Cerebellar cortex (tissue), 1 donor: ENCODE measurements at places on chromosomes 7 and 10.

DNA sequence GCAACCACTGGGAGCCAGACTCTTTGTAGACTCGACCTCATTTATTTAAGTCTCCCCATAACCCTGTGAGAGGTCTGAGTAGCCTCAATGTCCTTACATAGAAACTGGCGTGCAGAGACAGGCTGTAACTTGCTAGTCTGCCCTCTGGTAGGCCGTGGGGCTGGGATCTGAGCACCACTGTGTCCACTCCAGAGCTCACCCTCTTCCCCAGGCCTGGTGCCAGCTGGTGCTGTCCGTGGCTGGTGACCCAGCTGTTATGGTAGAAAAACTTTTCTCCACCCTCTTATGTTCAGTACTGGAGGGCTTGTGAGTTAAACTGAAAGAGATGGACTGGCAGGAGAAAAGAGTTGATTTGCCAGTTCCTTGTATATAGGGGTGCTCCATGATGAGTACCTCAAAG, 41.9 kb downstream of the ADAMTS14 start:
- DNase-seq: no peak

DNA sequence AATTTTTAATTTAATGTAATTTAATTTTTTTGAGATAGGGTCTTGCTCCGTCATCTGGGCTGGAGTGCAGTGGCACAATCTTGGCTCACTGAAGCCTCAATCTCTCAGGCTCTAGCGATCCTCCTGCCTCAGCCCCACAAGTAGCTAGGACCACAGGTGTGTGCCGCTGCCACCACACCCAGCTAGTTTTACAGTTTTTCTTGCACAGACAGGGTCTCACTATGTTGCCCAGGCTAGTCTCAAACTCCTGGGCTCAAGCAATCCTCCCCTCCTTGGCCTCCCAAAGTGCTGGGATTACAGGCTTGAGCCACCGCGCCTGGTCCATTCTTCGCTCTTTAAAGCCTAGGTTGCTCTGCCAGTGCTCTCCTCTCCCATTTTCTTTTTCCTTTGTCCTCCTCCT, 12.9 kb downstream of the CALML3 start:
- no peak for DNase-seq

- DNase-seq: no peak
Observed at GRCh38 chr7:138798836-138799235, 840 bp upstream of the ATP6V0A4 start.

GRCh38 chr7:44970523-44971051, 8.2 kb downstream of the MYO1G start:
- DNase-seq: no peak

DNA sequence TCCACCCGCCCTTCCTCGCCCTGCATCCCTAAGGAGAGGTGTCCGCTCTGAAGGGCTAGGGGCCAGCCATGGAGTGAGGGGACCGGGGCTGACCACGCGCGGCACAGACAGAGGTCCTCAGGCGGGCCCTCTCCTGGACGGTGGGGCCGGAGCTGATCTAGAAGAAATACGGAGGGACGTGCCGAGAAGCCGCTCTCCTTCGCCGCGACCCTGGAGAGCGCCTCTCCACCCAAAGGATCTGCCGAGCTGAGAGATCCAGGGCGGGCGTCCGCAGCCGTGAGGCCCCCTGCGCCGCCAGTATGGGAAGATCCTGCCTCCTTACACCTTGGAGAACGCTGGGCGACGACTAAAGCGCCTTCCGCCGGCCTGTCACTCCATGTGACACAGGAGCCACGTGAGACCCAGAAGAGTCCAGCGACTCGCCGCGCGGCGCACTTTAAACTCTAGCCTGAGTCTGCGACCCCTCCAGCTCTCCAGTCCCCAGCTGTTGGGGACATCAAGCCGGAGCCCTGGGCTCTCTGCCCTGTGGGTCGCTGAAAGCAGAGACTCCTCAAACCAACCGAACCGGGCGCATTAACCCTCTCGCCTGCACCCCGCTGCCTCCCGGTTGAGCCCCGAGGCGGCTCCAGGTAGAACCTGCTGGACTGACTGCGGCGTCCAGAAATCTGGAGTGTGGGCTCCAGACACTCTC, 1.5 kb upstream of the SFMBT2 start:
- peak; percentile 22 for DNase-seq

DNA sequence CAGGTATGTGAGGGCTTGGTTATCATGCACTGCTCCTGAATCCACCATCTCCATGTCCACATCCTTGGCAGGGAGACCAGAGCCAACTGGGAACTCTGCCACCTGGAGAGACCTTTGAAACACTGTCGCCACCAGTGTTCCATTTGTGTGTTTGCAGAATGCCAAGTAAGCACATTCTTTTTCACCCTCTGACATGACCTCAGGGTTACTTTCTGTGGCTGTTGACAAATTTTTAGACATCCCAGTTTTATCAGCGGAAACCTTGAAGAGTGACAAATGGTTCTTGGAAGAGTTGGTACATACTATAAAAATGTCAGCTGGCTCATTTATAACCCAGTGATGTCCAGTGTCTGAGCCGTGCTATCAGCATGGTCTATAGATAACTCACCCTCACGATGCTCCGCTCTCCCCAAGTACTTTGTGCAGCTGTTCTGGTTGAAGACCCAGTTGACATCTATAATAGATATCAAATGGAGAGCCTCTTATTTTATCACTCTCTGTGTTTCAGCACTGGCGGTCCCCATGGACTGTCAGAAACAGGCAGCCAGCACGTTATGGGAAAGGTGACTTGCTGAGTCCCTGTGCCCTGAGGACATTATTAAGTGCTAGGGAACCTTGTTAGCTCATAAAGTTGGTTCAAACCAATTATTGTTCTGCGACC, 563.1 kb upstream of the GALNT17 start:
- no peak for DNase-seq

- DNase-seq: no peak
Observed at GRCh38 chr7:99111591-99111990, 32.3 kb downstream of the SMURF1 start.

- DNase-seq: no peak
Observed at GRCh38 chr7:50274361-50274760, 30.2 kb upstream of the IKZF1 start.

DNA sequence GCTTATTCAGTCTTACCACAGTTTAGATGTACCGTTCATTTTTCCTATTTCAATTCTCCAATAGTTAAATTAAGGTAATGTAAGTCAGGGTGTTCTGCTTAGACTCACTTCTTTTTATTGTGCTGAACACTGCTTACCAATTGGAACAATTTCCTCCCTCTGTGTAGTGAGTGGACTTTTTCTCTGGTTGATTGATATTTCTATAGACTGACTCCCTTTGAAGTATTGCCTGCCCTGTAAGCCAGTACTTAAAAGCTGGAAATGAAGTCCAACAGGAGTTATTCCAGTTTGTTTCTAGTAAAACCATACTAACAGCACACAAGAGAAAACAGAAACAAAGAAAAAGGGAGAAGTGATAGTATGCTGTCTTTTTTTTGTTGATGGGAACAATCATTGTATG, 1674.9 kb downstream of the REEP3 start:
- no peak for DNase-seq

DNA sequence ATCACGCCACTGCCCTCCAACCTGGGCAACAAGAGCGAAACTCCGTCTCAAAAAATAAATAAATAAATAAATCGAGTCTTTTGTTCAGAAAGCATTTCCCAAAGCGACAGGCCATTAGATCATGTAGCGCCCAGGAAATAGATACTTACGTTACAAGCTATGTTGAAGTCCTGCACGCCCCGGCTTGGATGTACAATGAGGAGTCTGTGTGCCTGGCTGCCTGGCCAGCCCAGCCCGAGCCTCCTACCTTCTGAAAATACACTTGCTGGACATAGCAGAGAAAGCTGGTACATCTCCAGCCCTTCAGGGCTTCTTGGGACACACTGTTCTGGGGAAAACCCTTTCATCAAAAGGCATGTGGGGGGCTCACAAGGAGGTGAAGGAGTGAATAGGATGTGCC, 22.1 kb downstream of the FGFR2 start:
- DNase-seq: no peak

DNA sequence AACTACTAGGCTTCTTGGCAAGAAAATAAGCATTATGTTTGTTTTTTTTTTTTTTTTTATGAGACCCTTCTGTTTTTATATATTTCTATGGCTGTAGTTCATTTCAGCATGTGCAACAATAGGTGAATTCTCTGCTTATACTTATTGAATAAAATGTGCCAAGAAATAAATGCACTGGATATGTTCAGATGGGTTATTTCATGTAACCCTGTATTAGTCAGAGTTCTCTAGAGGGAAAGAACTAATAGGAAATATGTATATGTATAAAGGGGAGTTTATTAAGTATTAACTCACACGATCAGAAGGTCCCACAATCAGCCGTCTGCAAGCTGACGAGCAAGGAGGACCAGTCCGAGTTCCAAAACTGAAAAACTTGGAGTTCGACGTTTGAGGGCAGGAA, 292.8 kb downstream of the CSTF2T start:
- DNase-seq: no peak

- DNase-seq: no peak
Observed at GRCh38 chr10:61454541-61454940, 1.4 kb upstream of the TMEM26 start.

GRCh38 chr7:116977172-116977571, 23.9 kb downstream of the ST7 start:
- no peak for DNase-seq

DNA sequence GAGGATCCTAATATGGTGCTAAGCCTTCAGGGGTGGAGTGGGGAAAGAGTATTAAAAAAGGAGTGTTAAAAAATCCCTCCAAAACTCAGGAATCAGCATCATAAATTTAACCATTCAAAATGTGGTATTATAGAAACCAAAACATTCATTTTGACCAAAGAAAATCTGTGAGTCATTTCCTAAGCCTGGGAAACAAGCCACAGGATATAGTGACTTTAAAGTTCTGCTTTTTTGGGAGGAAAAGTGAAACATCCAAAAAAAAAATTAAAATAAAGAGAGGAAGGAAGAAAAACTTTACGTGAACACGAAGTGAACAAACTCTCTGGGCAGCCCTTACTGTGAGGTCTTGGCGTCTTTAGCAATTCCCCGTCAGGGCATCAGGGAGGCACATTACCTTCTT, 74.0 kb upstream of the GSDME start:
- DNase-seq: no peak

- DNase-seq: no peak
Observed at GRCh38 chr7:22397981-22398380, 41.0 kb upstream of the RAPGEF5 start.

- DNase-seq: no peak
Observed at GRCh38 chr7:143043391-143043790, 8.8 kb upstream of the OR6V1 start.

DNA sequence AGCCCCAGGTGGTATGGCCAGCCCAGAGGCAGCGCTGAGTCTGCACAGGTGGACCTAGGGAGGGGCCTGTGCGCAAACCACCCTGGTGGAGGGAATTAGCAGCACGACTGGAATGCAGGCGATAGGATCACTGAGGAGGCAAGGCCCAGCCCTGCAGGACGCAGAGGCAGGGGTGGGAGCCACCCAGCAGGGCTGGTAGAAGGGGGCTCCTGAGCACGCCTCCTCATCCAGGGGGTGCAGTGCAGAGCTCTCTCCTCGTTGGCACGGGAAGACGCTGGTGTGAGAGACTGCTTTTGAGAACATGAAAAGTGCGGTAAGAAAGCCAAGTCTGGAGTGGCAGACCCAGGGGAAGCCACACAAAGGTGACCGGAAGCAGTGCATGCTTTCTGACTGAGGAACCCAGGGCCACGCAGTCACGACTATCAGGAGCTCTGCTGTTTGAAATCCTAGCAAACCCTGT, 6.0 kb downstream of the FXYD4 start:
- no peak for DNase-seq

- no peak for DNase-seq
Observed at GRCh38 chr7:93828260-93828659, 62.3 kb downstream of the TFPI2 start.

DNA sequence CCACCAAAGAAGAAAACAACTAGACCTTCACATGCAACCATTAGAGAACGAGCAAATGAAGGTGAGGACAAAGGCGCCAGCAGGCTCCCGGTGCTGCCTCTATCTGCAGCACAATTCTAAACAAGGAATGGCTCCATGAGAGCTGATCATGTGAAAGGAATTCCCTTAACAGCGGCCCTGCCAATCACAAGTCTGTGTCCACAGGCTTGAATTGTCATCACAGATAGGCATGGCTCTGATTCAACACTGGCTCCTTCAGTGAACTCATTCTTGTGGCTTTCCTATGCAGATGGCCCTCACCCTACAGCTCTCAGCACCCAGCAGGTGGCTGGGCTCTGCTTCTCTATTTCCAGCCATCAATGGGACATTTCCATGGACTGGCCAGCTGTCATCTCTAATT, 36.2 kb downstream of the LAMB1 start:
- peak; percentile 96 for DNase-seq

- DNase-seq: no peak
Observed at GRCh38 chr10:124926548-124926947, 15.4 kb upstream of the ZRANB1 start.

GRCh38 chr10:102549549-102549948, 45.8 kb downstream of the SUFU start:
- DNase-seq: no peak

- no peak for DNase-seq
Observed at GRCh38 chr10:124066781-124067714, 26.4 kb downstream of the CHST15 start.

- no peak for DNase-seq
Observed at GRCh38 chr10:73910764-73911552, at the start of gene PLAU. TSS of gene PLAU (plus strand) at chr10:73911132. CDS start at chr10:73911556, 424 bp downstream.

GRCh38 chr10:19922236-19922963, 106.2 kb downstream of the PLXDC2 start:
- no peak for DNase-seq

- no peak for DNase-seq
Observed at GRCh38 chr7:149821191-149822148, 16.7 kb upstream of the ZNF862 start.

DNA sequence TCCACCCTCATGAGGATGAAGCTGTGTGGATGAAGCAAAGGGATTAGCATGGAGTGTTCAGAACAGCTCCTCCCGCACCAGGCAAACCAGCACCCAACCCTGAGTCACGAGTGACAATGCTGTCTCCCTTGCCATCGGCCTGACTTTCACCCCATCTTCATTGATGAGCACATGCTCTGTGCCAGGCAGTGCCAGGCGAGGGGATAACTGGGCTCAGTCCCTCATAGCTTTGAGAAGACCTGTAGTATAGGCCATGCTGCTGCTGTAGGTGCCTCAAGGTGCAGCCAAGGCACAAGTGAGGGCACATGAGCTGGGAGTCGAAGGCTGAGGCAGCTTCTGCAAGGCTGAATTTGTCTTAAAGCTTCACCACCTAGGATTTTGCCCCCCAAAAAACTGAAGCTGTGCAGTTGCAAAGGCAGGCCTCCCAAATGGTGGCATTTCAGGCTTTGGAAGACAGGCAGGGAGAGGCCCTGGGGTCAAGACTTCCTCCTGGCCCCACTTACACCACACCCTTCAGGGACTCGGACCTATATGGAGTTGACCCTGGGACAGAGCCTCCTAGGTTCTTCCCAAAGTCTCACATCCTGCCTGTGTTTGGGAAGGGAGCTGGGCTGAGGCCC, 54.2 kb upstream of the GDF10 start:
- DNase-seq: no peak
